ENCODE measurements at places on chromosomes 2 and 18.

DNA sequence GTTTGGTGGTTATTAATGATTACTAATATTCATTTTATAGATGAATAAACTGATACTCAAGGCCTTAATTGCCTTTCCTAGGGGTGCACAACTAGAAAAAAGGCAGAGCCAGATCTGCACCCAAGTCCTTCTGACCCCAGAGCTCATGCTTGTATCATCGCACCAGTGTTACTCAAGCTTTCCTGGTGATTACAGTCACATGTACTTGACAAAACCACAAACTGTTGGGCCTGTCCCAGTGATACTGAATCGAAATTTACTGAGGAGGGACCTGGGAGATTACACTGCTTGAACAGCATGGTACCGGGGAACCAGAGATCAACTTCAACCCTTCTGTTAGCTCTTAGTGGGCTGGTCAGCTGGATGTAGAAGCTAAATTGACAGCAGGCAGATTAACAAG is 33.7 kb downstream of the FASTKD2 start:
- DNase-seq: peak; percentile 3

DNA sequence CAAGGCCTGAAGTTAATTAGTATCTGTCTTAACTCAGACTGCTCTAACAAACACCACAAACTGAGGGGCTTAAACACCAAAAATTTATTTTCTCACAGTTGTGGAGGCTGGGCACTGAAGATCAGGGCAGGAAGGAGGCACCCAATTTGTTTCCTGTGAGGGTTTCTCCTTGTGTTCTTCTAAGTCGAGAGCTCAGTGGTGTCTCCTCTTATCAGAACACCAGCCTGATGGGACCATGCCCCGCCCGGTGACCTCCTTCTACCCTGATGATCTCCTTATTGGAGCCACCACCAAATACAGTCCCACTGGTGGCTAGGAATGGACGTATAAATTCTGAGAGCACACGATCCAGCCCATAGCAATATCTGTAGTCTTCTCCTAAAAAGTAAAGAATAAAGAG is 20.5 kb downstream of the TMEM18 start:
- no peak for DNase-seq

GRCh38 chr2:122447237-122447636 is 691.8 kb downstream of the TSN start:
- DNase-seq: no peak

GRCh38 chr2:147464737-147465357 is 380.0 kb upstream of the ACVR2A start:
- peak; percentile 14 for DNase-seq

- DNase-seq: peak; percentile 63
Measured at GRCh38 chr2:10048501-10049171, 5.3 kb downstream of the KLF11 start.

DNA sequence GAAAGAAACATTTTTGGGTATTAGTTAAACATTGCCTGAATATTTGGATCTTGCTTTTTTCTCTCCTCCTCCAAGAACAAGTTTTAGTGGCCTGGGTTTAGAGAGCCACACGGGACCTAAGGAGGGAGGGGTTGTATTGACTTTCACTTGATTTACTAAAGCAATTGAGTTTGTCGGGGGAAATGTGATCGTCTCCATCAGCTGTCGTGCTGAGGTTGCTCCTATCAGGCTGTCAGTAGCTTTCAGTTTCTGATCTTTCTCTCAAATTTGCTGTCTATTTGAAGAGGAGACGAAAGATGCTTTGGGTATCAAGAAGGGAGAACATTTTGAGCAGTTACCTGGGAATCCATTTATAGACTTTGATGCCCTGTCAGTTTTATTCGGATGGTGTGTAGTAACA is 106.0 kb downstream of the SETBP1 start:
- no peak for DNase-seq

GRCh38 chr2:53243430-53243829 is 524.2 kb upstream of the CHAC2 start:
- no peak for DNase-seq

DNA sequence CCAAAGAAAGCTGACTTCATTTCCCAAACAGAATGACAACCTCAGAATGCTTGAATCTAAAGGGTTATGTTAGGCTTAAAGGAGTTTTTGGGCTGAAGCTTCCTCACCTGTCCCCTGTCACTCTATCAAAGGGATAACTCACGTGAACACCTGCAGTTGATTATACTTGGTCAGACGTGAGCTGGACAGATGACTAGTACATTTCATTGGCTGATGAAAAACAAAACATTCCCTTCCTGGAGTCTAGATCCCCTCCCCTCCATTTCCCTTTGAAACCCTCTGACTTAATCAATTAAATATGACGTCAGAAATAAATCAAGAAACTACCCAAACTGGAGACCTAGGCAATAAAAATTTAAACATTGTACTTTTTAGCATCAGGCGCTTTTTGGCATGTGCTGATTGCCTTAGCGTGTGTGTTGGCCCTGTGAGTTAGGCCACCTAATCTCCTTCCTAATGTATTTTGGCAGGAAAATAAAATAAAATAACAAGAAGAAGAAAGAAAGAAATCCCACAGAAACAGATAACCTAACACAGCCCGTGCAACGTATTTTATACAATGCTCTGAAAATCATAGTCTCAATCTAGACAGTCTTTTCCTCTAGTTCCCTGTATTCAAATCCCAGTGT is 159.0 kb downstream of the ANTXR1 start:
- DNase-seq: no peak

GRCh38 chr2:86074256-86074655 is 31.4 kb downstream of the POLR1A start:
- no peak for DNase-seq

- no peak for DNase-seq
Measured at GRCh38 chr2:207015901-207016300, 76.6 kb downstream of the CPO start.

DNA sequence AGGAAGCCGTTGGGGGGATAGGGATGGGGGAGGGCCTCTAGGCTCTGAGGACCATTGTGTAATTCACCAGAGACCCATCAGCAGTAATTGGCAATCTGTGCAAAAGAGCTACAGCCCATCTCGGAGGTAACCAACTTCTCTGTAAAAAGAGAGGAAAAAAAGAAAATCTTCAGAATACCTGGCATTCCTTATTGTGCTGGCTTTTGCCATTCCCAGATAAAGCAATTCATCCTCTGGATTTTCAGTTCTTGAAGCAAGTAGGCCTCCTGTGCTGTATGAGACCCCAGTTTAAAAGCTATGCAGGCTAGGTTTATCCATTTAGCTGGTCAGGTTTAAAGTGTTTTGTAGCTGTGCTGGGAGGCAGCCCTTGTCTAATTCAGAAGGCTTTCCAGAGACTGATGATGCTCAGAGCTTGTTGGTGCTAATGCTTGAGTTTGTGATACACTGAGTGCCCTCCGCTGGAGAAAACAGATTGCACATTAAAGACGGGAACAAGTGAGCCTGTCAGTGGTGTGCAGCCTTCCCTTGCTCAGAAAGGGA is at the start of gene LRRTM4:
TSS of gene LRRTM4 (minus strand) at position 446 of the 540 bp plus-strand sequence.
- DNase-seq: peak; percentile 4

DNA sequence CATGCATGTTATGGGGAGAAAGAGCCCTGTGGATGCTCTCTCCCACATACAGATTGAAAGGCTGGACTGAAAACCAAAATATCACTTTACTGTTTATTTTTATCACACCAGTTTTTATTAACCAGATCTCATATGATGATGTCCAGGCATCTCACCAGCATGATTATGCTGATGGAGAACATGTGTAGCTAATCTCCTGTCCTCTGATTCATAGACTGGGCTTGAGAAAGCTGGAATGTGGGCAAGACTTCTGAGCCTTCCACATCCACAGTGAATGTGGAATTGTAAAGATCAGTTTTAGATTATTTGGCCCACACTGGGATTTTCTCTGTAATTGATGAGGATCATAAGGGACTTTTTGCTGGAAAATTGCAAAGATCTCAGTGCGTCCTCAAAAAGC is 137.9 kb downstream of the ICOS start:
- DNase-seq: no peak

GRCh38 chr2:230668184-230668938 is 44.3 kb upstream of the CAB39 start:
- DNase-seq: peak; percentile 90

DNA sequence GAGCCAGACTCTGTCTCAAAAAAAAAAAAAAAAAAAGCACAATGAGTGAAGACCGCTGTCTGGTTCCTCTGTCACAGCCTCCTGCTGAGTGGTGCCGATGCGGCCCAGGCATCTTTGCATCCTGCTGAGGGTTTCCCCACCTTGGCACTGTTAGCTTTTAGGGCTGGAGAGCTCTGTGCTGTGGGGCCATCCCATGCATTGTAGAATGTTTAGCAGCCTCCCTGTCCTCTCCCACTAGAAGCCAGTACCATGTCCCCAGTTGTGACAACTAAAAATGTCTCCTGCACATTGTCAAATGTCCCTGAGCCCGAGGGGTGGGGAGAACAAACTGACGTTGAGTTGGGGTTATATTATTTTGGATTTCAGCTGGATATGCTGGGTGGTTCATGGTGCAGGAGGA is 7.9 kb upstream of the COLEC11 start:
- DNase-seq: no peak

DNA sequence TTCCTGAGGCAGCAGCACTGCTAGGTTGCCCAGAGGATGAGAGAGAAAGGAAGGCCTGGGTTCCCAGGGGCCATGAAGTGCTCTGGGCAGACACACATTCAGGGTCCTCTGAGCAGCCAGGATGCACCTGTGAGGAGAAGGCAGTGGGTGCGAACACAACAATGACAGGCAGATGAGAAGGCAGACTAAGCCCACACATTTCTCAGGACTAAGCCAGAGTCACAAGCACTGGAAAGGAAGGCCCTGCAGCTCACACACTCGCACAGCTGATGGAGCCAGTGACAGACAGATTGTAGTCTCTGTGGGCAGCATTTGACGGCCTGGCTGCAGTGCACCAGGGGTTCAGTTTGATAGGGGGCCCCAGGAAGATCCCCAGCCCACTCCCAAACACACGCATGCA is 61.8 kb downstream of the ARHGEF4 start:
- no peak for DNase-seq

- DNase-seq: no peak
Measured at GRCh38 chr2:11955884-11956291, 209.5 kb downstream of the LPIN1 start.

GRCh38 chr18:8276406-8276805 is 332.8 kb upstream of the RAB12 start:
- DNase-seq: no peak

- DNase-seq: no peak
Measured at GRCh38 chr2:145687442-145688134, 1167.7 kb upstream of the ZEB2 start.

DNA sequence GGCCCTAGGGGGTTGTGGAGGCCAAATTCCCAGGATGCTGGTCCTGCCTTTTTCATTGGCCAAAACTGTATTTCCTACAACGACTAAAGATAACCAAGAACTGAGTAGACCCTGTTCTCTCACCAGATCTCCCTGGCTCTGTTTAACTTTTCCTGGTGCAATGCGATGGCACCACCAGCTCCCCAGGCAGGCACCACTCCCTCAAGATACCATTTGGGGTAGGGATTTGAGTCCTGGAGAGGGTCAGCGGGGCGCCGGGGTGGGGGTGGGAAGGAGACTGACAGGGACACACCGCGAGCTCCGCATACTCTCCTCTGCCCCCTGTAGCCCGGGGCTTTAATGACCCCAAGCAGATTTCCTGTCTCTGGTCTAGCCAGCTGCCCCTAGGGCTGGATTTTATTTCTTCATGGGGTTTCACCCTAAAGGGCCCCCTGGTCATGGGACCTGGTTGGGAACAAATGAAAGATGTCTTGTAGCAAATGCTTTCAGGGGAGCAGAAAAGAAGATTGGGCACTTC is 7.3 kb downstream of the SIX2 start:
- no peak for DNase-seq

DNA sequence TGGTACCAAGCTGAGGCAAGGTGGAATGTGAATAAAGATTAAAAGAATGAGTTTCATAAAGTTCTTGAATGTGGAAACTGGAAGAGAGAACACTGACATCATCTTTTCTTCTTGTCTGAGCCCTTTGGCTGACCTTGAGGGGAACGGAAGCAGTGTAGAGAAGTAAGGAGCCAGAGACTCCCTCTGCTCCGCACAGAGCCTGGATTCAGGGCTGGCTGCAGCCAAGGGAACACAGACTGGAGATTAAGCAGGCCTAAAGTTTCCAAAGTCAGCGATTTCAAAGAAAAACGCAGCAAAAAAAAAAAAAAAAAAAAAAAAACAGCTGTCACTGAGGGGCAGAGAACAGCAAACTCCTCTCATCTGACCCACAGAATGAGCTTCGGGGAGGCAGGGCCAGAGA is 19.3 kb upstream of the ALK start:
- DNase-seq: no peak

DNA sequence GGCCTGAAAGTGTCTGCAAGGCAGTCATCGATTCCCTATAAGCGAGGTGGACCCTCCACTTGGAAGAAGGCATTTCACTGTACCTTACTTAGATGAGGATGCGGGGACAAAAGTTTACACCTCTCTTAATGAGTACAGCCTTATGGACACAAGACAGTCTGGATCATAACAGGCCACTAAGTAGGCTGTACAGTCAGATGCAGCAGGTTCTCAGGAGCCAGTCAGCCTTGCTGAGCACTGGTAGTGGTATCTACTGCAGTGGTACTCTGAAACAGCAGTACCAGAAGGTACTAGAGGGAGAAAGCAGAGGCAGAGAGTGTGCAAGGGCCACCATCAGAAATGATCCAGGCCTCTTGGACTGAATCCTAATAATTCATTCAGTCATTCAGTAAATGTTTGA is 77.6 kb downstream of the KCMF1 start:
- no peak for DNase-seq

- no peak for DNase-seq
Measured at GRCh38 chr2:163716101-163716500, 19.7 kb downstream of the FIGN start.

DNA sequence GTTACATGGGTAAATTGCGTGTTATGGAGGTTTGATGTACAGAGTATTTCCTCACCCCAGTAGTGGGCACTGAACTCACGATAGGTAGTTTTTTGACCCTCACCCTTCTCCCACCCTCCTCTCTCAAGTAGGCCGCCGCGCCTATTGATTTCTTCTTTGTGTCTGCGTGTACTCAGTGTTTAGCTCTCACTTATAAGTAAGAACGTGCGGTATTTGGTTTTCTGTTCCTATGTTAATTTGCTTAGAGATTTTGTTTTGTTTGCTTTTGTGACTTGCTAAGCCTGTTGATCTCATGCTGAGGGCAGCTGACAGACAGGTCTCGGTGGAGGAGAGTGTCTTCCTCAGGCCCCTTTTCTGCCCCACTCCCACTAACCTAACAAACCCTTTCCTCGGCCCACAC is 36.2 kb downstream of the ACOXL start:
- DNase-seq: no peak

GRCh38 chr2:99961196-99961913 is 181.0 kb downstream of the AFF3 start:
- DNase-seq: no peak

- no peak for DNase-seq
Measured at GRCh38 chr2:167832868-167833287, 414.5 kb downstream of the STK39 start.
